ENCODE measurements at places on chromosomes 2 and 18.

- peak; percentile 35 for DNase-seq
Measured at GRCh38 chr2:230981704-230982103, 14.2 kb upstream of the SPATA3 start.

GRCh38 chr2:202636213-202636513 lies 1.4 kb downstream of the FAM117B start:
- no peak for DNase-seq

DNA sequence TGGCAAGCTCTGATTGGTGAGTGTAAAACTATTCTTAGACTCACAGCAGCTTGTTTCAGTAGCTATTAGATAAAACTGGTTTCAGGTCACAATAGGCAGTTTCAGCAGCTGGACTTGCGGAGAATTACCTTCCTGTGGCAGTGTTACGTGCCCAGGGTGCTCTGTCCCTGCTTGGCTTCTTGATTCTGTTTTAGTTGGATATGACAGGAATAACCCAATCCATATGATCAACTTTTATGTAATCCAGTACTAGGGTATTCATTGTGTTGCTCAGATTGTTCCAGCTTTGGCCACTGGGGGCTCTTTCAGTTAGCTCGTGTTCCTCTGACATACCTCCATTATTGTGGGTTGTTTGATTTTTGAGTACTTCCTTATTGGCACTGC lies 43.1 kb downstream of the INPP4A start:
- peak; percentile 60 for DNase-seq

- DNase-seq, result no peak
Measured at GRCh38 chr2:160322320-160322719, 122.2 kb upstream of the ITGB6 start.

All from CD4-positive, alpha-beta T cell treated with Interleukin-12 subunit alpha and Interleukin-12 subunit beta, for 1 hour (primary cell).